ENCODE measurements at places on chromosomes 16 and 17.

GRCh38 chr17:8175795-8176196 lies 384 bp downstream of the TMEM107 start:
- DNase-seq = no peak

DNA sequence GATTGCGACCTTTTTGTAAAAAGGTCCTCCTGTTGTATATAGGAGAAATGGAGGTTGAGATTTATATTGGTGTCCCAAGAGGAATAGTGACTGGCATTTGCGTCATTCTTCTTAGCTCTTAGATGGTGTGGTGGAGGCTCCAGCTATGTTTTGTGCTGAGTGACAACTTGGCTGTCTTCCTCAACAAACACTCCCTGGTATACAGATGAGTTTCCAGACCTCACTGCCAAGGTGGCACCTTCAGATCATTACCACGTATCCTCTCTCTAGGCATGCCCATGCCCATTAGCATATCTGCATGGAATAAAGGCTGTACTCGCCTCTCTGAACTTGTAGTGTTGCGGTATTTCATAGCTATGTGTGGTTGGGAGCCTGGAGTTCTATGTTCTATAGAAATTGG lies 120.0 kb downstream of the MAP2K4 start:
- DNase-seq = no peak

DNA sequence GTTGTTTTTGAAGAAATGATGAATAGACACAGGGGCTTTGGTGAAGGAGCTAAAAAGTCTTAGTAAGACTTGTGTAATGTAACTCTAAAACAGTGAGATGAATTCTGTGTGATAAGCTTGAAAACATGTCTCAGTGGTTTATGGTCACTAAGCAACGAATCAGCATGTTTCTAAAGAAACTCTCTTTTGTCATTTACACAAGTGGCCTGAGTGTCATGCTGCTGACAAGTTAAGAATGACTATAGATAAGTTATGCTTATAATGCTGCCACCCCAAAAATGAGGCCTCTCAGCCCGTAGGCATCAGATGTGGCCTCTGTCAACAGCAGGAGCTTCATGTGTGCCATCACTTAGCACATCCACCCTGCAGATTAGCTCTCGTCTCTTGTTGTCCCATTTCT lies 8.7 kb downstream of the COX10 start:
- no peak for DNase-seq

GRCh38 chr17:41619036-41619926 lies 5.1 kb downstream of the KRT17 start:
- no peak for DNase-seq

DNA sequence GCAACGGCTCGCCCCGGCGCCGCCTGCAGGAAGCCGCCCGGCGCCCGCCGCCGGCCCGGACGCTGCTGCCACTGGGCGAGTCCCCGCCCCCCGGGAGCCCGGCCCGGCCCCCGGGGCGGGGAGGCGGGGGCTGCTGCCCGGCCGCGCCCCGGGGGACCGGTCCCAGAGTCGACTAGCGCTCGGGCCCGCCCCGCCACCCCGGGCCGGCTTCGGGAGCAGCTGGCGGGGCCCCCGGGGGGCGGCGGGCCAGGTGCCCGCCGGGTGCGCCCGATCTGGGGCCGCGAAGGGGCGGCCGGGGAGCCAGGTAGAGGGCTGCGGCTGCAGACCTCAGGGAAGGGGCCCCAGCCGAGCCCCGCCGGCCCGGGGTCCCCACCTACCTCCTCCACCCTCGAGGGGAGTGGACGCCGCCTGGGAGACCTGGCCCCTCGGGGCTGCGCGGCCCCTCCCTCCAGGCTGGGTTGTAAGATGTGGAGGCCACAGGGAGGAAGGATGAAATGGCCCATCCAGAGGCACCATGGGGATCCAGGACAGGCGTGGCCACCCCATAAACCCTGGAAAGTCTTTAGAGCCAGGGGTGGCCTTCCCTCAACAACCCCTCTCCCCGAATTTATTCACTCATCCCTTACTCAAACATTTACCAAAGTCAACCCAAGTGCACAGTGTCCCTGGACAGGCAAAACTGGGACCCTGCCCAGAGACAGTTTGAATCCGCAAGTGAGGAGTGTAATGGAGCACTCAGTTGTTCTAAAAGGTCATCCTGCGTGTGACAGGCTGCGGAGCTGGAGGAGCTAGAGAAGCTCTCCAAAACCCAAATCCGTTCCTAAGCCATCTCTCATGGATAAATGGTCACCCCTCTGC lies at the start of gene CDYL2:
Gene CDYL2, minus strand, starts transcription at position 73 of the 858 bp plus-strand sequence. CDS start 425 bp downstream, outside the sequence.
- DNase-seq = no peak

DNA sequence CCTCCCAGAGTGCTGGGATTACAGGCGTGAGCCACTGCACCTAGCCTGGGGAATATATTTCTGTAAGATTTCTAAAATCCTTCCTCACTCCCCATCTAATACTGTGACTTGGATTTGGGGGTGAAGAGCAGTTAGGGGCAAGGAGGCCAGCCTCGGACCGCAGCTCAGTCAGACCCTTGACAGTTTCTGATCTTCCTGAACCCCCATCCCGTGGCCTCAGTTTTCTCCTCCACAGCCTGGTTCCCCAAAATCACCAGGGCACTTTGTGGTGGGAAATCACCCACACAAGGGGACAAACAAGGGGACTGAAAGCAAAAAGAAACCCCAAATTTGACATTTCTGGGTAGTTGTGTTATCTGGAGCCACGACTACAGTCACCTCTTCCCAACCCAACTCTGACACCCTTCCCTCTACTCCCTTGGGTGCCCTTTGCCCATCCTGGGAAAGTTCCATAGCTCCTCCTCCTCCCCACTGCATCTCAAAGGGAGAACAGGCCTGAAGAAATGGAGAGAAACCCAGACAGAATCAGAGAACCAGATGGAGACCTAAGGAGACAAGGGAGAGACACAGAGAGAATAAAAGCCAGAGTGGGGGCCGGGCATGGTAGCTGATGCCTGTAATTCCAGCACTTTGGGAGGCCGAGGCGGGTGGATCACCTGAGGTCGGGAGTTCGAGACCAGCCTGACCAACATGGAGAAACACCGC lies 2.8 kb upstream of the STAT5A start:
- DNase-seq = no peak

DNA sequence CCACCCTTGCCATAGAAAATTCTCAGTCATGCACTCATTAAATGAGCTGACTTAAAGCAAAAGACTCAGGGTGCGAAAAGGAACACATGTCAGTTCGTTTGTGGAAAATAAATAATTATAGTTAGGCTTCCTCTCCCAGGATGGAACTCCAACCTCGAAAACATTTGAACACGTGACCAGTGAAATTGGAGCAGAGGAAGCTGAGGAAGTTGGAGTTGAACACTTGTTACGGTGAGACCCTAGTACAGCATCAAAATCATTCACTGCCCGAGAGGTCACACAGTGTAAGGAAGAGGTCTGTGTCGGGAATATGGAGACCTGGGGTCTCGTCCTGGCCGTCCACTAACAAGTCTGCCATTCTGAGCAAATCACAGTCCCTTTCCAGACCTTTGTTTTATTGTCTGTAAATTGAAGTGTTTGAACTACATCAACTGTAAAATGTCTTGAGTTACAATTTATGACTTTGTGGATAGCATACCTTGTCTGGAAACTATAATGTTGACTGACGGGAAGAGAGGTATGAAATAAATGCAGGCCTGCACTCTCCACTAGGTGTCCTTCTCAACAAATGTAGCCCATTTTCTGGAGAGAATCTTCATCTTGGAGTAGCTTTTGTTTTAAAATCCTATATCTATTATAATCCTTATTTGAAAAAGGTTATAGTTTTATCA lies 7.7 kb downstream of the PSMD7 start:
- DNase-seq = no peak

GRCh38 chr16:8849411-8850011 lies 19.3 kb downstream of the CARHSP1 start:
- DNase-seq = no peak

DNA sequence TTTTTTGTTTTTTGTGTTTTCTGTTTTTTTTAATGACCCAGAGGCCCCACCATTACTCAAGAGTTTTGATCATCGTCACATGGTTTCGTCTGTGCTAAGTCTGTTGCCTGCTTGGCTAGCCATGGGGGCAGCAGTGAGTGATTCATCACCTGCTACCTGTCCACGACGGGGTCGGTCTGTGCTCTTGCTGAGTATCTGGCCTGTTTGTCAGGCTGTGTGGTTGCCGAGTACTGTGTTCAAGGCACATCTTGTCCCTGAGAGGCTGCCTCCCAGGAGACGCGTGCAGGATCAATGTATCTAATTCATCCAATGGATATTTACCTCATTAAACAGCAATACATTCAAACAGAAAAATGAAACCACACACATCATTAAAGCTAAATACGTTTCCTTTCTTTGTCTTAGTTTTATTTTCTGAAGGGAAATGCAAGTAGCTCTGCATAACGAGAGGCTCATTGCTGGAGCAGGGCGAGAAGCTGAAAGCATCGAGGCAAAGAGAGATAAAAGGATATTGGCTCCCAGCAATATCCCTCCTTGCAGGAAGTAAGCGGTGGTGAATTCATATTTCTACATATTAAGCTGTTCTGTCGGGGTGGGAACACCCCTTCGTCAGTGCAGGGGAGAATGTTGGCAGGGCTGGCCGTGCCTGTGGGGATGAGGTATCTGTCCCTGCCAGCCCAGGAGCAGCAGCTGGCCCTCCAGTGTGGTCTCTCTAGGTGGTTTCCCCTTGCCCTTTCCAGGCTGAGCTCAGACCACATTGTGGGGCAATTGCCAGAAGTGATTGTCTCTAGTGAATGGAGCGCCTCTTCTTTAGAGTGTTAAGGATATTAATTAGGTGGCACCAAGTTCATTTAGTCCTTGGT lies 166.2 kb upstream of the ASIC2 start:
- DNase-seq = no peak

DNA sequence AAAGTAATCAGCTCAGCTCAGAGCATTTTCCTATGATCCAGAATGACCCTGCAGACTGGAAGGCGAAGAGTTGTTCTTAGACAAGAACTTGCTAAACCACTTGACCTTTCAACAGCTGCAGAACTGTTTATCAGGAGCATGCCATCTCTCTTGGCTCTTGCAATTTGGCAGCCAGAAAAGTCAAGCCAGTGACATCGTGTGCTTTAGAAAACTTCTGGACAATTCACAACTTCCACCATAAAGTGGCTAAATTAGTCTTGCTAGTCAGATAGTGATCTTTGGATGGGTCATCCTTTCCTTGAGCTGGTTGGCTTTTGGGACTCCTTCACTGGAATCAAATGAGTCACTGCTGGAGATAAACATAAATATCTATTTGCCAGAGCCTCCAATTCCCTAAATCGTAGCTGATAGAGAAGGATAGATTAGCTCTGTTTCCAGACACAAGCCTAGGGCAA lies 146.5 kb downstream of the MAP2K6 start:
- peak; percentile 85 for DNase-seq

DNA sequence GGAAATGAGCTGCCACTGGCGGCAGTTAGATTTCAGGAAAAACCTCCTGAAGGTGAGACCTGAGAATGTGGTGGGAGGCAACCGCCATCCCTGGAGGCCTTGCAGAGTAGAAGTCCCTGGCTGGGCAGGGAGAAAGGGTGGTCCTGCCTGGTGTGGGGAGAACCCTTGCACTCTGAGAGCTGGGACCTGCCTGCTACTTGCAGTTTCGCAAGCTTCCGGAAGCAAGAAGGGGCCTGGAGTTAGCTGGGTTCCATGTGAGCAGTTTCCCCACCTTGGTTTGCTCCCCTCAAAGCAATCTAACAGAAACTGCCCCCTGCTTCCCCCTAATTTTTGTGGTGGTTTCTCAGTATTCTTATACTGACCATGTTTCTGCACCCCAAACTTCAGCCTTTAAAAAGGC lies 6.5 kb downstream of the ZNF629 start:
- no peak for DNase-seq

DNA sequence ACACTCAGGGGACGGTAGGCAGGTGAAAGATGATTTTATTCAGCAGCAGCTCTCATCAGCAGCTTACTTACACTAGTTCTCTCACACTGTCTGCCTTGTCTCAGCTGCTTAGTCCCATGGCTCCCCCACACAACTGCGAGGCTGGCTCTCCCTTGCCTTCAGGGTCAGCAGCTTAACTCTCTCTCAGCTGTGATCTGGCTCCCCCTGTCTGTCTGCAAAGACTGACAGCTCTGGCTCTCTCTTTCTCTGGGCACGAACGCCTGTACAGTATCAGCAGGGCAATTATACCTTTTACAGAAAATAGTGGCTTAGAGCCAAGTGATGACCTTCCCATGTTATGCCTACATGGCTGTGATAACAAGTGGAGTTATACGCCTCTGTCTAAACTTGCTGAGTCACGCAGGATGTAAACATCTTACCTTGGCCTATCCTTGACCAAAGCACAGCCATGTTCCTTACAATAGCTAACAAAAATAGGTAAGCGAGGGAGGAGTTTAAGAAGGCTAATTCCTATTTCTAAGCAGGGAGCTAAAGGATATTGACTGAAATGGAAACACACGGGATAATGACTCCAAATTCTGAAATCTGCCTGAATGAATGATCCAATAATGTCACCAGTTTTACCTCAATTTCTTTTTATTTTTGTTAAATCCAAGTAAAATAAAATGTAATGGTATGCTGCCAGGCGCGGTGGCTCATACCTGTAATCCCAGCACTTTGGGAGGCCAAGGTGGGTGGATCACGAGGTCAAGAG lies 1.1 kb upstream of the NDUFAB1 start:
- DNase-seq = no peak

DNA sequence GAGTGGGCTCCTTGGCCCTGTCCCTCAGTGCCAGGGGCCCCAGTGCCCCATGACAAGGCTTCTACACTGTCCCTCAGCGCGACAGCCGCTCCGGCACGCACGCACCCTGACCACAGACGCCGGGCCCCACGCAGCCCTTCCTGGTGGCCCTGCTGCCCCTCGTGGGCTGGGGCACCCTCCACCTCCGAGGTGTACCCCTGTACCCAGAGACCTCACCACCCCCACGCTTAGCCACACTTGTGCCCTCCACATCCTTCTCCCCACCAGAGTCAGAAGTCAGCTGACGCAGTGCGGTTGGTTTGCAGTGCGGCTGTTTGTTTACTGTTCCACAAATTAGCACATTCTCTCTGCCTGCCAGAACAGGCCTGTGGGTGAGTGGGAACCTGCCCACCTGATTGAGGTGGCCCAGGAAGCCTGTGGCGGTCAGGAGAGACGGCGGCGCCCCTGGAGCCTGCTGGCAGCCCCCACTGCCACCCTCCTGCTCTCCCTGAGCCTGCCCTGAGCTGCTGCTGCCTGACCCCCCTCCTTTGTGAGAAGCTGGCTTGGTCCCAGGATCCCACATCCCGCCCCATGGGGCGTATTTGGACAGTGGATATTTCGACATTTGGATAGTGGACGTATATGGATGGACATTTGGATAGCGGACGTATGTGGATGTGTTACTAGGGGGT lies 38.0 kb upstream of the CDH15 start:
- DNase-seq = no peak

DNA sequence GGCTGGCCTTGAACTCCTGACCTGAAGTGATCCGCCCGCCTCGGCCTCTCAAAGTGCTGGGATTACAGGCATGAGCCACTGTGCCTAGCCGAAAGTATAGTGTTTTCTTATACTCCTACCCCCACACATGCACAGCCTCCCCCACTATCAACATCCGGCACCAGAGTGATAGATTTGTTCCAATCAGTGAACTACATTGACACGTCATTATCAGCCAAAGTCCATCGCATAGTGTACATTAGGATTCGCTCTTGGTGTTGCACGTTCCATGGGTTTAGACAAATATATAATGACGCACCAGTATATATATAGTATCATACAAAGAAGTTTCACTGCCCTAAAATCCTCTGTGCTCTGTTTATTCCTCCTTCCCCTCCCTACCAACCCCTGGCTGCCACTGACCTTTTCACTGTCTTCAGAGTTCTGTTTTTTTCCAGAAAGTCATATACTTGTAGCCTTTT lies 11.9 kb upstream of the TM4SF5 start:
- no peak for DNase-seq
